ENCODE measurements at places on chromosomes 12 and 14.

DNA sequence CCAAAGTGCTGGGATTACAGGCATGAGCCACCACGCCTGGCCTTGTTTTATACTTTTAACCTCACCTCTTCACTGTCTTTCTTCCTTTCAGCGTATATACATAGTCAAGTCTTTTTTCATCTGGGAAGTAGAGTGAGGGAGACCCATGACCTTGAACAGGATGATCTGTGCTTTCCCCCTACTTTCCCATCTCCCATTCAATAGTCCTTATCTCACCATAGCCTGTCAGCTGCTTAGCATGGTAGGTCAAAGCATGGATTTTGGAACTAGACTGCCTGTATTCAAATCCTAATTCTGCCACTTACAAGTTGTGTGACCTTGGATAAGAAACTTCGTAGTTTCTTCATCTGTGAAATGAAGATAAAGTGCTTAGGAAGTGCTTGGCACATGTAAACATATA, 96.4 kb upstream of the MON2 start:
- peak; percentile 85 for DNase-seq

DNA sequence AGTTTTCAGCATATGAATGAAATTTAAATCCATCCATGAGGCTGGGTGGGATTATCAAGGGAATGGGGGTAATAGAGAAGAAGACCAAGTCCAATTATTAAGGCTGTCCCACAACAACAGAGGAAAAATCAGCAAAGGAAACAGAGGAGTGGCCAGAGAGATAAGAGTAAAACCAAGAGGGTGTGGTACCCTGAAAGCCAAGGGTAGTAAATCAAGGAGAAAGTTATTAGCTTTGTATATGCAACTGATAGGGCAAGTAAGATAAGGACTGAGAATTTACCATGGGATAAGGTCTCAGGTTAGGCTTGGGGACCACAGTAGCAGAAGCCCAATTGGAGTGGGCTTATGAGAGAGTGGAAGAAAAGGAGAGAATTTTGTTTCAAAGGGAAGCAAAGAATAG, 134.5 kb downstream of the NUAK1 start:
- DNase-seq, result no peak

- DNase-seq, result no peak
Observed at GRCh38 chr14:92599811-92600210, 86.2 kb downstream of the RIN3 start.

DNA sequence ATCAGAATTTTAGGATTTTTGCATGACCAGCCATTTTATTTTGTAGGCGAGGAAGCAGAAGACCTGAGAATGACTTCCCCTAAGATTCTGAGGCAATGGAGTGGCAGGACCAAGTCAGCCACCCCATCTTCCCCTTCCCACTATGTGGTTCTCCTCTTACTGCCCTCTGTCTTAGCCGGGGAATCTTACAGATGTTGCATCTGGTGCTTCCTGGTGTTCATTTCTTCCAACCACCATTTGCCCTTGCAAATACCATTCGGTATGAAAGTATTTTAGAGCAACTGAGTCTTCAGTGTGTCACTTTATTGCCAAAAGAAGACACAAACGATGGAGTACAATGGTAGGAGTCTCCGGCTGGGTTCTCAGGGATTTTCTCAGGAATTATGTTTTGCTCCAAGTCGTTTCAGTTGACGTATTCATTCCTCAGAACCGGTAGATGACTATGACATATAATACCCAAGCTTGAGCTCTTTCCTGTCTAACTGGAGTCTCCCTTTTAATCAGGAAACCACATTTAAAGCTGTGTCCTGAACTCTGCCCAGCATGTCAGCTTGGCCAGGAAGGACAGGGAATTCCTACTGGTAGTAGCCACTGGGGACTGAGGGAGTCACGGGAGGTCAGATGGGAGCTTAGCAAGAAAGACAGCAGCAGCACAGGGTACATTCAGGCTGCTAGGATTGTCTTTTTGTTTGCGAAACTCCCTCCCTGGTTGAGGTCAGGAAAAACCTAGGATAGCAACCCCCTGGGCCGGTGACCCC, 87.0 kb downstream of the SAMD4A start:
- no peak for DNase-seq

DNA sequence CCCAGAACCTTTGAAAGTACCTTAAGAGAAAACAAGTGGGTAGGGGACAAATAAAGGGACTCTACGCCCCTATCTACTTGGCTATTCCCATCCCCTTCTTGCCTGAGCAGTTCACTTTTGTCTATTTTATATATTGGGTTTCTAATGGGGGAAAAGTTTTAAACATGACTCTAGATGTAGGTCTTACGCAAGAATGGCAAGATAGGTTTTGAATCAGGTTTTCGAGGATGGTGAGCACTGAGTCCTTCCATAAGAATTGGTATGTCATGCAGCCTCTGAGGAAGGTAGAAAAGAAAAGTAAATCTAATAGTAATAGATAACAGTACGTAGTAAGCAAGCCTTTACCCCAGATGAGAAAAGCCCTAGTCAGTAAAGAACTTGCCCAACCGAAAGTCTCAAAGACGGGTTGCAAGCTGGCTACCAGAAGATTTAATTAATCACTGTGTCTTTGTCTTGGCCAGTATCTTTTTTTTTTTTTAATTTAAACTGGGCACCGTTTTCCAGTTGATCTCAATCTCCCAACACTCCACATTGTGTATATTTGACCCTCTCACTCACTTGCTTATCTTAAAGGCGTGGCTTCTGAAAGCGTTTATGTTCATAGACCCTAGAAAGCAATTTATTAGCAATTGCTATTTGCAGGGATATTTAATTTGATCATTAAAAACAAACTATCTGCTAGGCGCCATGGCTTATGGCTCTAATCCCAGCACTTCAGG, 86.6 kb upstream of the TMEM263 start:
- no peak for DNase-seq

DNA sequence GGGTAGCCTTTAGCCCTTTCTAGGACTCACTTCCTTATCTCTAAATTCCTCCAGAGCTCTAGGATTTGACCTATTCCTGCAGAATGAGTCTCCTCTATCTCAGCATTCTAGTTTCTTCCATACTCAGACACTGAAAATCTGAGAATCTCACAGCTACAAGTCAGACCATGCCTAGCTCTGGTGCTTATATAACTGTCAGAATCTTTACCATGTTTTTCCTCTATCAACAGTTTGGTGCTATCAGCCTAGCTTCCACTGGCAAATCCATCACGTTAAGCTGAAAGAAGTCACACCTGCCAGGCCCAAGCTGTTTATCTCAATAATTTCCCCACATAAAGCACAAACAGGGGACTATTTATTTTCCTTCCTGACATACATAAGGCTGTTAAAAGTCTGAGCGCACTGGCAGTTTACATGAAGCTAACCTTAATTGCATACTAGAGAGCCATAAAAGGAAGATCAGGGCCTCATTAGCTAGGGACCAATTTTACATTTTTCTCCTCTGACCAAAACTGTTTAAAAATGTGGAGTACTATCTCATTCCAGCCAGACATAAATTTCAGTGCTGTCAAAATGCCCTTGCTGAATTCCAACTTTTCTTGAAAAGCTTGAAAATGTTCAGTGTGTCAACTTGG, 270.5 kb downstream of the C12orf75 start:
- no peak for DNase-seq

GRCh38 chr12:93441081-93441616, 598 bp downstream of the UBE2N start:
- DNase-seq, result peak; percentile 66

DNA sequence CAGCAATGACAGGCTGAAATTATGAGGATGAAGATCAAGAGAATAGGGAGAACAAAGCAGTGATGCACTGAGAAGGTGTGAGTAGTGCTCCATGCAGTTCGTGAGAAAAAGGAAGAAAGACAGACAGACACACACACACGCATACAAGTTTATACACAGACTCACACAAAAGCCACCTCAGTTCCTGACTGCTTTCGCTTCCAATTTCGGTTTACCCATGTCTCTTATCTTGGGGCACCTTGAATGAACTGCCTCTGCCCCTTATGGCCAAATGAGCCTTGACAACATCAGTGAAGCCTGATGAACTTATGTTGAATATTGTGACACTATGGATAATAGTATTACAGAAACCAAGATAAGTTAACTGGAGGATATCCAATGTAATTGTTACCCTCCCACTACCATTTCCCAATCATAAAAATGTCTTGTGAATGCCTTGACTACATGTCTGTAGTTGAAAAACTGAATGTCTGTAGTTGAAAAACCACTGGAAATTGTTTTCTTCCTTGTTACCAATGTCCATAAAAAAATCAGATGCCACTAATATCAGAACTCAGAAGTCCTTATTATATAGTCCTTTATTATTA, 380.4 kb upstream of the DDHD1 start:
- no peak for DNase-seq

DNA sequence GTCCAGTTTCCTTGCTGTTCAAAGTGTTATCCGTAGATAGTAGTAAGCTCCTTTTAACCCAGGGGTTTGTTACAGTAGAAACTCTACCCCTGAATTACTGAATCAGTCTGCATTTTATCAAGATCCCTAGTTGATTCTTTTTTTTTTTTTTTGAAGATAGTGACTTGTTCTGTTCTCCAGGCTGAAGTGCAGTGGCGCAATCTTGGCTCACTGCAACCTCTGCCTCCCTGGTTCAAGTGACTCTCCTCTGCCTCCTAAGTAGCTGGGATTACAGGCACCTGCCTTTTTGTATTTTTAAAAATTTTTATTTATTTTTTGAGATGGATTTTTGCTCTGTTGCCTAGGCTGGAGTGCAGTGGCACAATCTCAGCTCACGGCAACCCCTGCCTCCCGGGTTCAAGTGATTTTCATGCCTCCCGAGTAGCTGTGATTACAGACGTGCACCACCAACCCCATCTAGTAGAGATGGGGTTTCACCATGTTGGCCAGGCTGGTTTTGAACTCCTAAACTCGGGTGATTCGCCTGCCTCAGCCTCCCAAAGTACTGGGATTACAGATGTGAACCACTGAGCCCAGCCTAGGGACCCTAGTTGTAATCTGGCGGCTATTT, 10.5 kb downstream of the LARP4 start:
- no peak for DNase-seq

GRCh38 chr14:68785534-68786490, 7.1 kb downstream of the ZFP36L1 start:
- DNase-seq, result peak; percentile 14

DNA sequence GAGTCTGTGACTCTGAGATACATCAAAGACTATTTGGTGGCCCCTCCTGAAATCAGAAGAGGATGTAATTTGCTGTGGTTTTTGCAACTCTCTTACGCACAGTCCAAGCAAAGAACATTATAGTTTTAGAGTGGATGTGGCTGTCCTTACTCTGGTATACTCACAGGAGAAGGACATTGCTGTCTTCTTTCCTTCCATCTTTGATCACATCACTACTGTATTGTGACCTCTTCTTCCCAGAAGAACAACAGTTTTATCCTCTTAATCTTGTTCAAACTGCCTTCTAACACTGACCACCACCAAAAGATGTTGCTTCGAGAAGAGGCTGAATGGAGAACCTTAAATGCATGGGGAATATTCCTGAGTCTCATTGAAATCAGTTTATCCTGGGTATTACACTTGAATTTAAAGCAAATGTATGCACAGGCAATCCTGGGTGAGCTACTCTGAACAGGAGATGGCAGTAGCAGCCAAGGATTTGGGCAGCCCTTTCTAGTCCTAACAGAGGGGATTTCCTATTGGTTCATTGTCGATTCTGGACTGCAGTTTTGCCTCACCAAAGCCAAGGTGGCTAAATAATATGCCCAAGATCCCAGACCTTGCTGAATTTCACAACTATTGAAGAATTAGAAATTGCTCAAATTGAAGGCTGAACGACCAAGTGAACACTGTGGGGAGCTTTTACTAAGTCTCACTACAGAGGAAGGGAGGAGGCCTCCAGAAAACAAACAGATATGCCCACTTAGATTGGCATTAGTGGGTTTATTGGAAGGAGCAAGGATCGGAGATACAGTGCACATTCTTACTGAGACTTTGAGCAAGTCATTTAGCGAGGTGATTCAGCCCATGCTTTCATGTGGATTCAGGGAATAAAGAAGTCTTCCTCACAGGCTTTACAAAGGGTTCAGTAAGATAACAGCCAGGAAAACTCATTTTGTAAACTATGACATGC, 282.8 kb downstream of the PAWR start:
- peak; percentile 3 for DNase-seq

DNA sequence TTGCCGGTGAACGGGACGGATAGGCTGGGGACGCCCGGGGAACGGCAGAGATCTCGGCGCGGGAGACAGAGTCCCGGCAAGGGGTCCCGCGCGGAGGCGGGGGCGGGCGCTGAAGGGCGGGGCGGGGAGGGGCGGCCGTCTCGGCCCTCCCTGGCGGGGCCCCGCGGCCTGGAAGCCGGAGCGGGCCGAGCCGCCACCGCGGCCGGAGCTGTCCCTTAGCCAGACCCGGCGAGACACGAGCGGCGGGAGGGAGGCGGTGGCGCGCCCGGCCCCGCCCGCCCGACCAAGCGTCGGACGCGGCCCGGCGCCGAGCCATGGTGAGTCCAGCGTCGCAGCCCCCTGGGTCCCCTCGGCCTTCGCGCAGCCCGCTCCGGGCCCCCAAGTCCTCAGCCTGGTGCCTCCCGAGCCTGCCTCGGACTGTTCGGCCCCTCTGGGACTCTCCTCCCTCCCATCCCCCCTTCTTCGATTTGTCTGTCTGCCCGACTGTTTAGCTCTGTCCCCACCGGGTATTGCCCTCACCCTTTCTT, at the start of gene ARHGEF40:
Gene ARHGEF40 (plus strand): TSS at position 222 of the 527 bp plus-strand sequence. CDS start 93 bp downstream, at position 315.
- peak; percentile 14 for DNase-seq

DNA sequence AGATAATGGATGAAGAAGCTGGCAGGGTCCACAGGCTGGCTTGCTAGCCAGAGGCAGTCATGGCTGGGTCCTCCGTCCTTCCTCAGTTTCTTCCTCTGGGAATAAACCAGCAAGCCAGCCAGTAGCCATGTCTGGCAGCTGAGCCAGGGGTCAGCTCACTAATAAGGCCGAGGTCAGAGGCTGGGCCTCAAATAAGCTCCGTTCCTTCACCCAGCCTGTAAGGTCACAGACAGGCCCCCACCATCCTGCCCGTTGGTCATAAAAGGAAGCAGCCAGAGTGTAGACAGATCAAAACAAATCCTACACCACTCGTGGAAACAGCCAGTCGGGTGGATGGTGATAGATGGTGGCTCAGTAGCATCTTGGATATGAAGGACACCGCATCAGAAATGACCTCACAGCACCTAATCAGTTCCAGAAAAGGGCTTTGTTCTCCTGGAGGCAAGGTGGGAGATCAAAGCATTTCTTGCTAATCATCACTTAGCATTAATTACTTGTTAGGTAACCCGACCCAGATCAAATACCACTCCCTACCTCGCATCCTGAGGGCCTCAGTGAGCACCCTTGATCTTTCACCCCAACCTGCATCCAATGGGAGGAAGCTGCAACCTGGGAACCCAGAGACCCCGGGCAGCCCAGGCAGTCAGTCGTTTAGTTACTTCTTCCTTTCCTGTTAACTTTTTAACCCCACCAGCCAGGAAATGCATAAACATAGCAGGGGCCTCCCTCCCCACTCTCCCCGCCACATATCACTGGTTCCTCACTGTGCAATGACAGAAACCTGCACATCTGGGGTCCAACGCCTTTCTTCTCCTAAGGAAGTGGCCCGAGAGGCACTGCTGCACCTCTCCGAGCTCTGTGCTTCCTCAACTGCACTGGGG, 90.2 kb downstream of the KDM2B start:
- no peak for DNase-seq

GRCh38 chr12:131379738-131380137, 331.2 kb upstream of the SFSWAP start:
- no peak for DNase-seq

All from erythroblast (primary cell).